Aortic smooth muscle cell (primary cell): ENCODE measurements at places on chromosomes 12 and 14. TPM values are rescaled to one million over a fixed set of nuclear protein-coding genes. Genes with fewer than 3 reads are reported as not detected.

Gene USP44
- 0.19 and 0.79 TPM in 2 replicates for total RNA-seq

Gene FAM186B
- 0.37 and 0.53 TPM in 2 replicates for total RNA-seq

Gene BAZ1A
- total RNA-seq, result 21.9 and 26.8 TPM in 2 replicates

Gene PTHLH
- 6.0 and 15.5 TPM in 2 replicates for total RNA-seq

Gene LIN7A
- 5.9 and 6.1 TPM in 2 replicates for total RNA-seq
